ENCODE measurements at places on chromosomes 3 and 15.

DNA sequence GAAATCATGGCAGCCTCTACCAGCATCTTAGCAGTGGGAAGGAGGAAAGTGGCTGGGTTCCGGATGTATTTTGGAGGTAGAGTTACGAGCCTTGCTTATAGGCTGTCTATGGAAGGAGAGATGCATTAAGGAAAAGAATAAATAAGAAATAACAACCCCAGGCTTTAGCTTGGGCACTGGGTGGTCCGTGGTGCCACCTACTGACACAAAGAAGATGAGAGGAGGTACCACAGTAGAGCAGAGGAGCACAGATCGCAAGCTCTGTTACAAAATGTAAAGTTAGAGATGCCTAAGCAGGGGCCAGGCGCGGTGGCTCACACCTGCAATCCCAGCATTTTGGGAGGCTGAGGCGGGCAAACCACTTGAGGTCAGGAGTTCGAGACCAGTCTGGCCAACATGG, 74.8 kb downstream of the TMEM39A start:
- no peak for DNase-seq

DNA sequence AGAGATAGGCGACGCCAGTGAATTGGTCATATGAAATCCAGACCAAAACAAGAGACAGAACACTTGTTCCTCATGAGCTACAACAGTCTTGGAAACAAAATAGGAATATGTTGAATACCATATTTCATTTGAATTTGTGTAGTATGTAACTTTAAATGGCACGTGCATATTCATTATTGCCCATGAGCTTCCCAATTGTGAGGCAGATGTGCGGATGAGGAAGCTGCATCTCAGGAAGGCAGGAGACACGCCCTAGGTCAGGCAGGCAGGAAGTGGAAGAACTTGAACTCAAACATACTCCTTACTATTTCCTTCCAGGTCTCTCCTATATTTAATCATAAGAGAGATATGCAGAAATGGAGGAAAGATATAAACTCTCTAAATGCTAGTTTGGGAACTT, 106.8 kb upstream of the SLC2A2 start:
- no peak for DNase-seq

DNA sequence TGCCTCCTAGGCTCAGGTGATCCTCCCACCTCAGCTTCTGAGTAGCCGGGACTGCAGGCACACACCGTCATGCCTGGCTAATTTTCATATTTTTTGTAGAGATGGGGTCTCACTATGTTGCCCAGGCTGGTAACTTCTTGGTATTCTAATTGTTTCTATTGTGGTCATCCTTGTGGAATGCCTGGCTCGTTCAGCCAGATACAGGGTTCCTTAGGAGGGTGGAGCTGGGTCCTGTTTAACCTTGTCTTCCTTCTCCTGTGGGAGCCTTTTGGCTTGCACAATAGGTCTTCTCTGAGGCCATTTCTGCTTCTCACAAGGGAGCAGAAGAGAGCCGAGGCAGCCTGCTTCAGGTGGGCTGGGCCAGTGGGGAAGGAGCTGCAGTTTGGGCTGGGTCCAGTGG, 15.7 kb downstream of the PLEKHO2 start:
- DNase-seq: no peak

- DNase-seq: no peak
These were observed 31.3 kb downstream of the IL1RAP start for GRCh38 chr3:190545191-190545590.

DNA sequence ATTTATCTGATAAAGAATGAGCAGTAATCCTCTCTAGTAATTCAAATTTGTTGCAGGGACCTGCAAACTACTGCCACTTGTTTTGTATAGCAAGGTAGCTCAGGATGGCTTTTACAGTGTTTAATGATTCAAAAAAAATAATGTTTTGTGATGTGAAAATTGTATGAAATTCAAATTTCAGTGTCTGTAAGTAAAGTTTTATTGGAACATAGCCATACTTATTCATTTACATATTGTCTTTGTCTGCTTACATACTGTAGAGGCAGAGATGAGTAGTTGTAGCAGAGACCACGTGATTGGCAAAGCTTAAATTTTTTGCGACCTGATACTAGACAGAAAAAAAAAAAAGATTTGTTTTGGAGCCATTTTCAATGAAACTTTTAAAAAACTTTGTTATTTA, 6.5 kb upstream of the UTS2B start:
- no peak for DNase-seq

- no peak for DNase-seq
These were observed 120.8 kb downstream of the FEZF2 start for GRCh38 chr3:62252438-62253157.

- no peak for DNase-seq
These were observed 884 bp upstream of the GLYCTK start for GRCh38 chr3:52286777-52287110.

GRCh38 chr15:25268166-25268565, 170.7 kb downstream of the UBE3A start:
- DNase-seq: no peak
